ENCODE measurements at places on chromosomes 12 and 14. TPM values are rescaled to one million over a fixed set of nuclear protein-coding genes. Genes with fewer than 3 reads are reported as not detected.

RTN1 gene
- 0.17 TPM for total RNA-seq

MYL2 gene
- not detected for total RNA-seq

GRCh38 chr12:57435293-57435692 lies 709 bp downstream of the INHBC start:
- DNase-seq: no peak

SPATS2 gene
- 22.1 TPM for total RNA-seq

GRCh38 chr14:55170526-55170925 lies 20.9 kb downstream of the DLGAP5 start:
- peak; percentile 9 for DNase-seq

KCNC2 gene
- total RNA-seq: not detected

DNA sequence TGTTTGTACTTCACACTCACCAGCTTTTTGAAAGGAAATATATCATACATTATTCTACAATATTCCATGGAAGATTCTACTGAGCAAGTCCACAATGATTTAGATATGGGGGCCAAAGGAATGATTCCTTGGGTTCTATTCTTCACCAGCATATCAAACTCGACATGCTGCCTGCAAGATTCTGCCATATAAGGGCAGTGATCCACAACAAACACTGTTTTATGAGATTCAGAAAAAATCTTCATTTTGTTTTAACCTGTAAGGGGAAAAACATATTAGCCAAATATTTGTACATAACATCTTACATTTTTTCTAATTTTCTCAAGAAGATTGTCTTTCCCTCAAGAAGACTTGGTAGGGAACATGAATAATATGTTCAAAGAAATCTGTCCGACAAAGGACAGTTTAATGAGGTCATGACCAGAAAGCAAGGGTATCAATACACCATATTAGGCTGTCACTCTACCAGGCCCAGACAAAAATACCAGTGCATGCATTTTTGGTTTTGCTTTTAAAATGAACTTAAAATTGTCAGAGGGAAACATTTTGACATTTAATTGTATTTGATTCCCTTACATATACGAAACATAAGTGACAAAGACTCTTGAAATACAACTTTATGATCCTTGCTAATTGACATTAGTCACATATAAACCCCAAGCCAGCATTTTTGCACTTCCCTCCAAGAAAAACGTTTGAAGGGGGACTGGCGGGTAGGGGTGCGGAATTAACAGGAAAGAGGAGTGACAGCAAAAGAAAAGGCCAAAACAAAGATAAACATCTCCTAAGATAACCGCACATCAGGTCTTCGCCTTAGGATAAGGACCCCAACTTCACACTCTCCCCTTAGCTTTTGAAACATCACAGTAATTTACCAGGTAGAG lies 980 bp downstream of the INTS13 start:
- DNase-seq: no peak

DNA sequence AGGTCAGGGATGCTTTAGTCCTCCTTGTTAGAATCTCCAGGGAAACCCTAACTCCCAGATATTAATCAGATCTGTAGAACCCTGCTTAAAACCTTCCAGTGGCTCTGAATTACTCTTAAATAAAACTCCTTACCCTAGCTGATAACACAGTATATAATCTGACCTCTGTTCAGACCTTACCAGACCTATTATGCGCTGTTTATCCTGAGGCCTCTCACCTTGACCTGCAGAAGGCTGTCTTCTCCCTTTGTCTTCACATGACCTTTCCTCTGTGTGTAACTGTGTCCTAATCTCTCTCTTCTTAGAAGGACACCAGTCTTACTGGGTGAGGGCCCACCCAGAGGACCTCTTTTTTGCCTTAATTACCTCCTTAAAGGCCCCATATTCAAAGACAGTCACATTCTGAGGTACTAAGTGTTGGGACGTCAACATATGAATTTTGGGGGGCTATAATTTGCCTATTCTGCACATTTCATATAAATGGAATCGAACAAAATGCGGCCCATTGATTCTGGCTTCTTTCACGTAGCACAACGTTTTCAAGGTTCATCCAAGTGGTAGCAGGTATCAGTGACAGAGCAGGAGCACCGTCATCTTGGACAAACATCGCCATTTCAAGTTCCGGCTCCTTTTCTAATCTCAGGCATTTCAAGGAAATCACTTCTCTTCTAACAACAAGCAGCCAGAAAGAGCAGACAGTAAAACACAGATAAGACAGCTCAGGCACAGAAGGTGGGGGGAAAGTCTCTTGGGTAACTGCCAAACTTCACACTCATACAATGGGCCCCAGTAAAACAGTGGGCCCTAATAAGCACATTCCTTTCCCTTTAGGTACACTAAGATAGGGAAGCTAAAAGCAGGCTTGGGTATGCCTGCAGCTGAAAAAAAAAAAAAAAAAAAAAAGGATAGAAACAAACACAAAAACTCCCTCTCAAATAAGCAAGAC lies 200.2 kb upstream of the NUDT4 start:
- no peak for DNase-seq

DNA sequence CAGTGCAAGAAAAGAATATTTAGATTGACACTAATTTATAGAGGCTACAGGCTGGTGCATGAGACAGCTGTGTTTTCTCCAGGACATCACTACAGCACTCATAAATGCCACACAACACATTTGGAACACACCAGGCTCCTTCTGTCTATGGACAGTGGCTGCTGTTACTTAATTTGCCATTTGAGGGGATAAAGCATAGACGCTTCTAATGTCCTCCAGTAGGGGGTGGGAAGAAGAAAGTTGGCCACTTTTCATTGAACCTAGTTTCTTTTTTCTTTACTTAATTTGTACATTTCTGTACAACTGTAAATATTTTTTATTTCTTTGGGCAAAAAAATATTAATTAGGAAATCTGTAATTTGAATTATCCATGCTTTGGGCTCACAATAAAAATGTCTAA lies 12.4 kb upstream of the RTN1 start:
- DNase-seq: no peak

- no peak for DNase-seq
These were observed 98.6 kb downstream of the TNFAIP2 start for GRCh38 chr14:103221781-103222358.

DNA sequence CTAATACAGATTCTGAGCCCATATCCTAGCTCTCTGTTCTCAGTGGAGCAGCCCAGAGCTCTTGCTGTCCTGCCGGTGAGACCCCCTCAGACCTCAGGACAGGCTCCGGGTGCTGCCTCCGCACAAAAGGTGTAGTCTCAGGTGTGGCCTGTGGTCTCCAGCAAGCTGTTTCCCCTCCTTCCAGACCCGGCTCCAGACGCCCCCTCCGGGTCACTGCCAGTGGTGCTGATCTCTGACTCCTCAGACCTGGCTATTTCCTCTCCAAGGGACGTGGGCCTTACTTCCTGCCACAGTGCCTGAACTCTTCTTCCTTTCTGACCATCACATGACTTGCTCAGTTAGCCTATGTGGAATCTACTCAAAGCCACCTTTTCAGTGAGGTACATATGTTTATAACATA lies 337.5 kb downstream of the GLT1D1 start:
- no peak for DNase-seq

SALL2 gene
- 3.5 TPM for total RNA-seq

GRCh38 chr14:97106609-97107008 lies 309.4 kb downstream of the VRK1 start:
- DNase-seq: no peak

DNA sequence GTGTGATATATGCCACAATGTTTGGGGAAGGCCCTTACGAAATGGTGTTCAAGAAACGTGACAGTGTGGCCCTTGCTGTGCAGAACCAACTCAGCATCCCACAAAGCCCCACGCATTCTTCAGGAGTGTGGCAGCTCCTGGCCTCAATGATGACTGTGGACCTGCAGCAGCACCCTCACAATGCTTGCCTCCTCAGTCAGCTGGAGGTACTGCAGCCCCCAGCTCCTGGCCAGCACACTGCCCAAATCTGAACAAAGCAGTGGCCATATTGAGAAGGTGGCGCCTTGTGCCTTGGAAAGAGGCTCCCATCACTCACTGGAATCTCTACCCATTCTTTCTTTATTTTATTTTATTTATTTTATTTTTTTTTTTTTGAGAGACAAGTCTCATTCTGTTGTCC lies 10.4 kb downstream of the POLE2 start:
- no peak for DNase-seq

TMEM179 gene
- under 0.01 TPM for total RNA-seq

- no peak for DNase-seq
These were observed 55.5 kb downstream of the ZNF664 start for GRCh38 chr12:124028555-124028925.

DNA sequence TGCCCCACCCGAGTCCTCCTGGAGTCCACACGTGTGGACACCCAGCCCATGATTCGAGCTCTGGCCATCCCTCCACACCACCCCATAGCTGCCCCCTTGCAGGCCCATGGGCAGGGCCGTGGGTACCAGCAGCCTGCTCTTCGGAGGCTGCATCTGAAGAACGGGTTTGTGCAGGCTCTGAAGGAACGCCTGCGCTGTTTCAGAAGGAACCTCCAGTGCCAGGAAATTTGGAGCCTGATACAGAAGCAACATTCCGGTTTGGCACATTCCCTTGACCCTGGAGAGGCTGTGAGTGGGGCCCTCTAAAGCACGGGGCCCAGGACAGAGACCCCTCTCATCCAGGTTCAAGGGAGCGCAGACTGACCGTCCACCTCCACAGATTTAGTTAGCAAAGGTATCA lies 57.0 kb downstream of the ZNF664 start:
- no peak for DNase-seq

APOF gene
- total RNA-seq: not detected

ANKRD33 gene
- total RNA-seq: under 0.01 TPM
